IMR-90 (cell line): ENCODE measurements at places on chromosomes 2 and 18. TPM values are rescaled to one million over a fixed set of nuclear protein-coding genes. Genes with fewer than 3 reads are reported as not detected.
A peak's percentile ranks its signal among the peaks of the same experiment; 100 is the strongest.

- no peak overlapping the region for H3K4me3 ChIP-seq
- peaks cover 5% of the 10 kb centered on the region for H3K4me1 ChIP-seq
- no peaks in the 10 kb centered on the region for H3K27me3 ChIP-seq
- no peaks in the 10 kb centered on the region for H3K36me3 ChIP-seq
Measured at GRCh38 chr2:215843579-215843978, 169.8 kb downstream of the MREG start.

DNA sequence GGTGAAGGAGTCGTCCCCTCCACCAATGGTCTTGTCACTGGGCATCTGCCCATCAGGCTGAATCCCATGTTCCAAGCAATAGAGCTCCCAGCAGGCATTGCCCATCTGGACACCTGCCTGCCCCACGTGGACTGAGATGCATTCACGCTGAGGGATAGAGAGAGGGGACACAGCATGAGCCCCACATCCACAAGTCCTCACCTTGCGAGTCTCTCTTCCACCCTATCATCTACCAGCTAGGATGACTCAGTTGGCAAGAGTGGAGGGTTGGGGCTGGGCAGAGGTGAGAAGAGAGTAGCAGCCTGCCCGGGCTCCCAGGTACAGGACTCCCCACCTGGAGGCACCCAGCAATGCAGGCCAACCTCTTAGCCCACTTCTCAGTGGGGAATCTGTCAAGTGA lies 959 bp upstream of the TUBA4B start:
- peaks cover 15% of the 10 kb centered on the region; the same call in 1 of the 2 replicates for H3K36me3 ChIP-seq
- DNase-seq: no peak
- H3K4me3 ChIP-seq: no peak overlapping the region
- H3K4me1 ChIP-seq: peaks cover 40% of the 10 kb centered on the region
- H3K27me3 ChIP-seq: peaks cover 13% of the 10 kb centered on the region

DNA sequence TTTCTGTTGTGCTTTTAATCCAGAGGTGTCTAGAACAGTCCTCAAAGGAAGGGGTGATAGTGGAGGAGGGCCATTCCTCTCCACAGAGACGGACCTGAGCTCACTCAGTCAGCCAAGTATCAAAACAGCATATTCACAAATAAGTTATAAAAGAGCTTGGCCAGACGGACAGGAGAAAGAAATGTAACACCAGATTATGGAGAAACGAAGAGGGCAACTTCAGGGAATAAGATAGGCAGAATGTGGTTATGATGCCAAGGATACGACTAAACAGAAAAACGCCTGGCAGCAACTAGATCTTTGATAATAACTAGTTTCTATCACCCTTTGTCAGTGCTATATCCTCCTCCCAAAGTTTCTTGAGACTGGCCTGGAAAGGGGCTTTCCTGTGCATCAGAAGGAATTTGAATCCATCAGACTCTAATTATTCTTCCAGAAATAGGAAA lies 42.5 kb downstream of the MAP4K3 start:
- peaks cover 3% of the 10 kb centered on the region; the same call in 1 of the 2 replicates for H3K36me3 ChIP-seq
- H3K4me1 ChIP-seq: peaks cover 13% of the 10 kb centered on the region
- H3K4me3 ChIP-seq: no peak overlapping the region
- H3K27ac ChIP-seq: no peak overlapping the region
- no peaks in the 10 kb centered on the region for H3K27me3 ChIP-seq

DNA sequence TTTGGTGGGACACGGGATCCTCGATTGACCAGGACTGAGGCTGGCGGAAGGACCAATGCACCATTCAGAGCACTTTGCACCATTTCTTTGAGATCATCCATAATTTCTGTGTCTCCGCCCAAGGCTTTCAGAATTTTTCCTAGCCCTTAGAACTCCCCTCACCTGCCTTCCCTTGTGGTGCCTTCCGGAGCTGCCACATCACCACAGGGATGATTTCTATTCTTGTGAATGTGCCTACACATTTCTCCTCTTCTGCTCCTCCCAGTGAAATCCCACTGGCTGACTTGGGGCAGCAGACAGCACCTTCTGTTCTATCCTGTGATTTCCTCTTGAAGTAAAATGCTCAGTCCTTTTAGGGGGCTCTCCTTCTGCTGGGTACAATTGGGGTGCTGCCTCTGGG lies 11.2 kb downstream of the ACOXL start:
- no peak for DNase-seq
- H3K4me1 ChIP-seq: no peaks in the 10 kb centered on the region
- no peak overlapping the region for H3K27ac ChIP-seq
- peaks cover 56% of the 10 kb centered on the region for H3K27me3 ChIP-seq
- no peak overlapping the region for H3K4me3 ChIP-seq

DNA sequence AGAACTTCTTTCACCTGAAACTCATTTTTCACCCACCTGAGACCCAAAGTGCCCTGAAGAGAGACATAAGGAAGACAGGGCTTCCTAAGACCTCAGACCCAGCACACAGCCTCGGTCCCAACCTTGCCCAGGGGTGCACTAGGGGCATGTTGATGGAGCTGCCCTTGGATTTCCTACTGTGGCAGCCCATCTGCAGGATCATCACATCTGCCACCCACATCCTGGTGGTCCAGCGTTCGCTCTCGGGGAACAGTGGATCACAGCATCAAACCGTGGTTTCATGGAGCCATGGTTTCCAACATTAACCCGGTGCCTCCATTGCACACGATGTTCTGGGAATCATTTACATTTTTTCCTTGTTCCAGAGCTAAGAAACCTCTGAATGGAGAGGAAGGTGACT lies 186.4 kb downstream of the TFCP2L1 start:
- H3K27me3 ChIP-seq: peaks cover 63% of the 10 kb centered on the region
- no peaks in the 10 kb centered on the region for H3K4me1 ChIP-seq
- no peak overlapping the region for H3K4me3 ChIP-seq
- DNase-seq: no peak
- no peak overlapping the region for H3K27ac ChIP-seq

DNA sequence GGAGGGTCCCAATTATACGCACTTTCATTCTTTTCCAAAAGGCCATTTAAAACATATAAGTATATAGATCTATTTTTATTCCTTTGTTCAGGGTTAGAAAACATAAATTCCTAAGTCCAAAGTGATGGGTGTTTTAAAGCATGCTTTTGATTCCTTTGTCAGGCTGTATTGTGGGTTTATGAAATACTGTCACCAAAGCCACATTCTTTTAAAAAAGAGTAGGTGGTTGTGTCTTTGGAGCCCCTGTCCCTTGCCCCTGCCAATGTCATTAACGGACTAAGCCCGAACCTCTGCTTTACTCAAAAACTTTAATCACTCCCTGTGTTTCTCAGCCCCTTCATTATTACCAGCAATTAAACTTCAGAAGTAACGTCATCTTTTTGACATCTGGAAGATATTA lies 104.9 kb upstream of the APCDD1 start:
- DNase-seq: no peak
- H3K4me1 ChIP-seq: peaks cover 20% of the 10 kb centered on the region
- no peak overlapping the region for H3K4me3 ChIP-seq
- H3K36me3 ChIP-seq: no peaks in the 10 kb centered on the region
- H3K27me3 ChIP-seq: no peaks in the 10 kb centered on the region

DNA sequence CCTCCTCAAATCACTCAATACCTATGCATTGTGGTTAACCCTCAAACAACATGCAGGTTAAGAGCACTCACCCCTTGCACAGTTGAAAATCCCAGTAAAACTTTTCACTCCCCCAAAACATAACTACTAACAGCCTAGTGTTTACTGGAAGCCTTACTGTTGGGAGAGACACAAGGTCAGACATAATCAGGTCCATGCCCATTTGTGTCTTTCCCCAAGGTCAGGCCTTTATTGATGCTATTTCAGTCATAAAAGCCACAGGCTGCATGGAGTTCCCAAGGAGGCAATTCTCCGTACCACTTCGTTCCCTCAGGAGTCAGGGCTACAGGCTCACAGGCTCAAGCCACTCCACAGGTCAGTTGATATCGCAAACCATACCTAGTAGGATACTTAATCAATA lies 180.2 kb downstream of the NCK2 start:
- H3K36me3 ChIP-seq: no peaks in the 10 kb centered on the region
- H3K4me3 ChIP-seq: no peak overlapping the region
- no peak for DNase-seq
- peaks cover 23% of the 10 kb centered on the region for H3K27me3 ChIP-seq
- H3K4me1 ChIP-seq: no peaks in the 10 kb centered on the region

DNA sequence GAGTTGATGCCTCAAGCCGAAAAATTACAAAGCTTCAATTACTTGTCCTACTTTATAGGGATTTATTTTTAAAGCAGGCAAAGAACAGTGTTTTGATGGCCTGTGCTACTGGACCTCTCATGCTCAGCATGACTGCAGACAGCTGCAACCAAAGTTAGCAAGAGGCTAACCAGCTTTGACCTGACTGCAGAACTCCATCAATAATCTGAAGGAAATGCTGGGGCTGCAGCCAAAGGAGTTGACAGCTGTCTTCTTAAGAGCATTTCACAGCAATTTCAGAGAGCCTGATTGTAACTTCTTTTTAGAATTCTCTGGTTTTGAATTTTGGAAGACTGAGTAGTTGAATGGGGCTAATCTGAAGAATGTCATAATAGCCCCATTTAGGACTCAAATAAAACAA lies 46.5 kb upstream of the SESTD1 start:
- no peak overlapping the region for H3K4me3 ChIP-seq
- H3K27ac ChIP-seq: no peak overlapping the region
- DNase-seq: no peak
- H3K36me3 ChIP-seq: no peaks in the 10 kb centered on the region
- peaks cover 7% of the 10 kb centered on the region for H3K27me3 ChIP-seq

- H3K4me1 ChIP-seq: peaks cover 18% of the 10 kb centered on the region
- H3K27ac ChIP-seq: no peak overlapping the region
- H3K27me3 ChIP-seq: no peaks in the 10 kb centered on the region
- H3K4me3 ChIP-seq: no peak overlapping the region
Measured at GRCh38 chr2:1628893-1629292, 115.4 kb downstream of the PXDN start.

- no peak overlapping the region for H3K4me3 ChIP-seq
- H3K27ac ChIP-seq: no peak overlapping the region
- no peak for DNase-seq
- H3K36me3 ChIP-seq: no peaks in the 10 kb centered on the region
- H3K4me1 ChIP-seq: no peaks in the 10 kb centered on the region
- no peaks in the 10 kb centered on the region for H3K27me3 ChIP-seq
Measured at GRCh38 chr2:903223-903900, 47.3 kb upstream of the SNTG2 start.

DNA sequence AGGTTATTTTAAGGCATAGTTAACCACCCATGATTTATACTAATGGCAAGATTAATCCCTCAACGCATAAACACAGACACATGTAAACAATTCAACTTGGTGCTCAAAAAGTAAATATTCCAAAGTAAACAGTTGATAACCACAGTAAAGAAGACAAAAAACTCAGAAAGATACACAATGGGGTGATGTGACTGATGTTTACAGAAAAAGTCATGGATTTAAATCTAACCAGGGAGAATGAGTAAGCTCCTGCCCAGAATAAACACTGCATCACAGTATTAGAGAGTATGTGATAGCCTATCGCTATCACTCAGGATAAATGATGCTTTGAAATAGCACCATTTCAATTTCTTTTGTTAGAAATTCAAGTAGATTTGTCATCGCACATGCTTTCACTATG lies 49.3 kb downstream of the HIBCH start:
- DNase-seq: peak; percentile 79
- H3K4me3 ChIP-seq: no peak overlapping the region
- H3K36me3 ChIP-seq: no peaks in the 10 kb centered on the region
- no peaks in the 10 kb centered on the region; the same call in 1 of the 2 replicates for H3K27me3 ChIP-seq
- H3K27ac ChIP-seq: no peak overlapping the region
- H3K4me1 ChIP-seq: peaks cover 5% of the 10 kb centered on the region

DNA sequence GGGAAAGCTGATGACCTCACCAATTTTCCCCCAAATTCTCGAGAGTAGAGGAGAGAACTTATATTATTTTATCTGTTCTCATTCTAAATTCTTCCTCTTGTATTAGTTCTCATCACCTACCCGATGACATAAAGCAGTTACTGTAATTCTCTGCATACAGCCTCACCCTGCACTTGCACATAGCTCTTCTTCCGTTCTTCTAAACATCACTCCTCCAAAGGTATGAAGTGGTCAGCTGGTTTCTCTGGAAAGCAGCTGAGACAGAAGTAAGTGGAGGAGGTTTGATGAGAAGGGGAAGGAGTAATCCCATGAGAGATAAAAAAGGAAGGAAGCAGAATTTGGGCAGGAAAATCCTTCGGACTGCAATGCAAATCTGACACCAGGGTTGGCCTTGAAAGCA lies 39.0 kb downstream of the FBXO48 start:
- H3K27me3 ChIP-seq: peaks cover 24% of the 10 kb centered on the region
- DNase-seq: no peak
- H3K36me3 ChIP-seq: no peaks in the 10 kb centered on the region
- peaks cover 2% of the 10 kb centered on the region; the same call in 1 of the 2 replicates for H3K4me1 ChIP-seq

DNA sequence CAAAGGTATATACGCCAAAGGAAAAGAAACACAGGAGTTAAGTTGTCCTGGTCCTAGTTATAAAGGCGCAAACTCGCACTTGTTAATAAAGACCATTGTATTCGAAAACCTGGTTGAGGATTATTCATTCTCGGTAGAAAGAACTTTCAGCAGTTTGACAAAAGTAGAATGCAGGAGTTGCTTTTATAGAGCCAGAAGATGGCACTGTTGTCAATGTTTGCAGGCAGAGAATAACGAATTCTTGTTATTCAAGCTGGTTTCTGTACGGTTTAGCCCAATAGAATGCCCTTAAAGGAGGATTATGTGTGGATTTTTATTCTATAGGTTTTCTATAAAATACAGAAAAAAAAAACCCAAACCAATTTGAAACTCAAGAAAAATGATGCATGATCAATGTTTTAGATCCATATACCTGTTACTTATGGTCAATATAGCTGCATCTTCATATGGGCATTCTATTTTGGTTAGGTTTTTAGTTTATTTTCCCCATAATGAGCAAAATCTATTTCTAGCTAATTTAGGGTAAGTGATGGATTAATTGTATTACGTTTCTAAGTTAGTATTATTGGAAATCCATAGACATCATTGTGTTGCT lies 510.3 kb downstream of the PLCL1 start:
- H3K27me3 ChIP-seq: no peaks in the 10 kb centered on the region; the same call in 1 of the 2 replicates
- H3K4me3 ChIP-seq: no peak overlapping the region
- no peak overlapping the region for H3K27ac ChIP-seq
- DNase-seq: peak; percentile 65
- no peaks in the 10 kb centered on the region for H3K4me1 ChIP-seq

Gene RALB
- 53.6 and 75.3 TPM in 2 replicates for total RNA-seq

Gene RNF125
- total RNA-seq: under 0.01 TPM in 2 replicates

Gene ABHD1
- not detected in 2 replicates for total RNA-seq

Gene WDFY1
- total RNA-seq: 93.6 and 115 TPM in 2 replicates

Gene C18orf54
- 3.0 and 5.6 TPM in 2 replicates for total RNA-seq

Gene IL36RN
- total RNA-seq: not detected in 2 replicates
